CMK (cell line): ENCODE measurements at places on chromosomes 7 and 10.

- DNase-seq, result no peak
Observed at GRCh38 chr7:29204491-29205272, 10.1 kb downstream of the CHN2 start.

- DNase-seq, result no peak
Observed at GRCh38 chr10:74587109-74587854, 239.1 kb upstream of the KAT6B start.

DNA sequence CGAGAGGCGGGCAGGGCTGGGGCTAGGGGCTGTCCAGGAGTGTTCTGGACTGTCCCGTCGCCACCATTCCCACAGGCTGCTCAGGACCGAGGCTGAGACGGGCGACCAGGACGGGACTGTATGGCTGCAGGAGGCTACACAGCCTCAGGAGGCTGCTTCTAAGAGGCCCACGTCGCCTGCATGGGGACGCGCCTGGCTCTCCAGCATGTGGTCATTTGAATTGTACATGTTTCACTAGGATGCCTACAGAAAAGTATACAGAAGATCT is 216.3 kb downstream of the TCERG1L start:
- DNase-seq, result no peak

- peak; percentile 70 for DNase-seq
Observed at GRCh38 chr7:76291351-76292212, 10.9 kb upstream of the HSPB1 start.

DNA sequence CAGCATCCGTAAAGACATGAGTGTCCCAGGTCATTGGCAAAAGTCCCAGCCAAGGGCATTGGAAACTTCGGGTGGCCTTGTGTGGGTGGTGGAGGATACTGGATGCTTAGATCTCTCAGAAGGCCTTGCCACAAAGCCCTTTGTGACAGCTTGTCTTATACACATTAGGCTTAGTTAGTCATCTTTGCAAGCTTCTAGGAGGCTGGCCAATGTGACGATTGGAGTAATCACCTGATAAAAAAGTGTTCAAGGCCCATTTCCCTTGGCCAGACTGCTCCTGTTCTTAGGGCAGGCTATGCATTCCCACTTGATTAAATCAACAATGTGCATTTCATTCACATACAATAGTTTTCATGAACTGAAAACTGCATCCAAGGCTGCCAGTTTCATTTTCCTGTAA is 26.9 kb downstream of the NPS start:
- DNase-seq, result no peak
